Stimulated activated CD8-positive, alpha-beta memory T cell treated with anti-CD3 and anti-CD28 coated beads, Interleukin-4, amount 100 ng/mL, for 1 hour (primary cell): ENCODE measurements at places on chromosomes 5 and 9.

DNA sequence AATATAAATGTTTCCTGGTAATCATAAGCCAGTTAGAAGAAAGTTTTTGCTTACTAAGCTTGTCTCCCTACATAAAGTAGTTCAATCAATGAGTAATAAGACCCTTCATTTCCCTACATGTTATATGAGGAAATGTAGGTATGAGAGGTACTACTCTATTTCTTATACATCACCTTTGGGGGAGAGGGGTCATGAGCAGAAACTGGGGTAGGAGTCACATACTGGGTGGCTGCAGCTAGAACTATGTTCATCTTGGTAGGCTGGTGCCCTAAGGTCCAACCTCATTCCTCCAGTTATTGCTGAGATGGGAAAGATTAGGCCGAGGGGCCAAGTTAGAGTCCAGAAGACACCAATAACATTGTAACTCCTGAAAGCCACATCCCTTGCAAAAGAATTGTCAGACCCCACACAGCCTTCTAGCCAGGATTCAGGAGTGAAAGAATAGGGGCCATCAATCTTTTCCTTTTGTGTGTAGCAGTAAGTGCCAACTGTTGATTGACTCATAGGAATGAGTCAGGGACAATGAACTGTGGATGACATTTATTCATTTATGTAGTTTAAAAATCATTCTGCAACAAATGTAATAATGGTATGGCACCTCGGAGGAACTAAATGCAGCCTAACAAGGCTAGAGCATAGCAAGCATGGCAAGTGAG is 21.6 kb upstream of the SREK1 start:
- DNase-seq, result no peak

DNA sequence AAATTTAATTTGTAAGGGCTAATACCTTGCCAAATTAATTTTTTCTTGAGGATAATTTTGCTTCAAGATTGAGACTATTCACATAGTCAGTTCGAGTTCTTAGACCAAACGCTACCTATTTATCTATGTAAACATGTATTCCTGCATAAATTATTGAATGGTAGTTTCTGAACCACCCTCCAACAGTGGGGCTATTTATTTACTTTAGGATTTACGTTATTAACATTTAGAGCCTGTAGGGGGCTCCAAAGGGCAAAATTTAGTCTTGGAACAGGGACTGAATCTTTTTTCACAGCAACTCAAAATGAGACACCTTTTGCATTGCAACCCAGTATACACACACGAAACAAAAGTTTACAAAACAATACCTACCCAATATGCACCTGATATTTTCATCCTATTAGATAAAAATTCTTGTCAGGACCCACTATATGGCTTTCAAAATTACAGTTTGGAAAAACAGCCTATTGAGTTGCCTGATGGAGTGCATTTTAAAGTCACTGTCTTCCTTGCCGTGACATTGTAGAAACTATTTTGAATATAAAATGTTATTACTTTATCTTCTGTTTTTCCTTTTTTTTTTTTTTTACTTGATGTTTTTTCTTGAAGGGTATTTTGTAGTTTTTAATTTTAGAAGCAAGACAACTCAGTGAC is 47.1 kb upstream of the POU4F3 start:
- no peak for DNase-seq

DNA sequence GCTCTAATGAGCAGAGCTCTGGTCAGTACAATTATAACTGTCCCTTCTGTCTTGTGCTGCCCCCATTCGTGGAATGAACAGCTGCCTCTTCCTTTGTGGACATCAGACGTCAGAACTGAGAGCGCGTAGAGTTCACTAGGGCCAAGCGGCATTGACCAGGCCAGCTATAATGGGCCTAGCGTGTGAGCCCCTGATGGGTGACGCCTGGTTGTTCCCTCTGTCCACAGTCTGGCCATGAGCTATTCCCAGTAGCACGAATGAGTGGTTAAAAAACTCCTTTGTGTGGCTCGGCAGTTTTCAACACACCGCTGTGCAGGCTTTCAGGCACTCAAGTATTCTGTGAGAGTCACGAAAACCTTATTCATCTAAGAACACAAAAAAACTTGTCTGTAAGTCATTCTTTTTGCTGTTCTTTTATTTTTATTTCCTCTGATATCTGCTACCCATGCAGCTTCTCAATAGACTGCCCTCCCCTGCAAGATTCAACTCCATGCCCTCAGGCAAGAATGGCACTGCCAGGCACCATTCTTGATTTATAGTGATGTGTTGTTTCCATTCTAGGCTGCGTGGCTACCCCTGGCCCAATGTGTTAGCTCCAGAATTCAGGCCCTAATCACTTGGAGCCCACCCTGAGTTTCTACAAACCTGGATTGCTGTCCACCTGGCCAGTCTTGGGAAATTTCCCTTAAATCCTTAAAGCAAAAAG is 52.5 kb downstream of the ANKDD1B start:
- DNase-seq, result no peak

GRCh38 chr9:97938081-97938644 is at the start of gene HEMGN:
TSS of gene HEMGN (minus strand) at chr9:97938172. CDS start at chr9:97938136, 36 bp downstream.
- peak; percentile 10 for DNase-seq

DNA sequence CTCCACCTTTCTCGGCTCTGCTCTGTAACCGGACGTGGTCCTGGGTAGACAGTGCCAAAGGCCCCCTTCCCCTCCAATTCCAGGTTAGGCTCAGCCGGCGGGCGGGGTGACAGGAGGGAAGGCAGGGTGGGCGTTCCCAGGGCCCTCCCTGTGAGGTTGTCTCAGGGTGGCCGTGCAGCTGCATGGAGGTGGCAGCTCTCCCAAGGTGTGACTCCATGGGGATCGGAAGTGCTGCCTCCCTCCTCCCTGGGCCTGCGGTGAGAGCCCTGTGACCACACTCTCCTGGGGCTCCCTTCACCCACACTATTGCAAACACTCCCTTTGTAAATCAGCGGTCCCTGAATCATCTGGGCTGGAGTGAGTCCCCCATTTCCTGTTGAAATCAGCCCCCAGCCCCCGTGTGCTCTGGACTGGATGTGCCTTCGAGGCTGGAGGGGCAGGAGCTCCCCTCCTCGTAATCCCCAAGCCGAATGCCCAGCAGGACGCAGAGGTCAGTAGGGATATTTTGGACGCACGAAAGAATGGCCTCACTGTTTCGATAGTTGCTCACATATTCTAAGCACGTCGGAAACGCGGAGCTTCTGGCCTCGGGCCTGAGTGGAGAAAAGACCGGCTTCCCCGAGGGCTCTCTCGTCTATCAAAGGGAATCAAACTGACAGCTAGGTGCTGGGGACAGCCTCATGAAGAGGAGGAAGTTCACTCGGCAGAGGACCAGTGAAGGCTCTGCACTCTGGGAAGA is 107.6 kb upstream of the COL5A1 start:
- no peak for DNase-seq

DNA sequence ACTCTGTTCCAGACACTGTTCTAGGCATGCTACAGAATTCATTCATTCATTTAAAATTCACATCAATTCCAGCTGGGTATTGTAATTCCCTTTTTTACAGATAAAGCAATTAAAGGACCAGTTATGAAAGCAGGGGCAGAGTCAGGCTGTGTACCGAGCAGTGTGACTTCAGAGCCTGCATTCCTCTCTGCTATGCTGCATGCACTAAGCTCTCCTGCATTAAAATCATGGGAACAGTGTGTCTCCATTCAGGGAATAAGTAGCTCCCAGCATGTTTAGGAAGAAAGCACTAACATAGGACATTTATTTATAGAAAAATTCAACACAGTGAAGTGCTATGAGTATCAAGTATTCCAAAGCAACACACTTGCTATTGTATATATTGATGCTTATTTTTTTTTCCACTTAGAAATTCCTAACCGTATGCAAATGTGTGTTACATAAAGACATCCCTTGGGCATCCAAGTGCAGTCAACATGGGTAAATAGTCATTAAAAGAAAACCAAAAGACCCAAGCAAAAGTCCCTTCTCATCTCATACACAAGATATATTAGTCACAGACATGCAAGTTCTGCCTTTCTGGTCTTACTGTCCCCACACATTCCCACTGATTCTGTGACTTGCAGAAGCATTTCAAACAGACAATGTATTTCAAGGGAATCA is 173.7 kb downstream of the GABRB2 start:
- no peak for DNase-seq

- DNase-seq, result no peak
These were observed 17.4 kb upstream of the IL13 start for GRCh38 chr5:132640613-132641012.

GRCh38 chr5:151696470-151697061 is 9.9 kb upstream of the SPARC start:
- no peak for DNase-seq

DNA sequence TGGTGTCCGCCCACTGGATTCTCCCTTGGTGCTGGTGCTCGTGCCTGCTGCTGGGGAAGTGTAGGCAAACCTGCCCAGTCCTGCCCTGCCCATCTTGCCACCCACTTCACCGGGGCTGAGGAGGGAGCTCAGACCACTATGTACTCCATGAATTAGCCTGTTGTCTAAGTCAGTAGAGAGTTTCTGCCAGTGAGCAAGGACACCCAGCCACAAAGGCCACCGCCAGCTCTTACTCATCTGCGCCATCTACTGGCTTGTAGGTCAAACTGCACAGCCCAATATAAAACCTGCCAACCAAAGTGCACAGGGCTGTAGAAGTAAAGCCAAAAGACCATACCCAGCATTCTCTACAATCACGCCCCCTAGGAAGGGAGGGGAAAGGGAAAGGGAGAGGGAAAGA is 102.3 kb downstream of the GLIS3 start:
- DNase-seq, result no peak

GRCh38 chr5:14081791-14082190 is 61.4 kb upstream of the TRIO start:
- no peak for DNase-seq

GRCh38 chr9:107228496-107229039 is 54.5 kb upstream of the RAD23B start:
- no peak for DNase-seq

GRCh38 chr9:129402371-129402739 is 218.5 kb downstream of the C9orf50 start:
- DNase-seq, result no peak

DNA sequence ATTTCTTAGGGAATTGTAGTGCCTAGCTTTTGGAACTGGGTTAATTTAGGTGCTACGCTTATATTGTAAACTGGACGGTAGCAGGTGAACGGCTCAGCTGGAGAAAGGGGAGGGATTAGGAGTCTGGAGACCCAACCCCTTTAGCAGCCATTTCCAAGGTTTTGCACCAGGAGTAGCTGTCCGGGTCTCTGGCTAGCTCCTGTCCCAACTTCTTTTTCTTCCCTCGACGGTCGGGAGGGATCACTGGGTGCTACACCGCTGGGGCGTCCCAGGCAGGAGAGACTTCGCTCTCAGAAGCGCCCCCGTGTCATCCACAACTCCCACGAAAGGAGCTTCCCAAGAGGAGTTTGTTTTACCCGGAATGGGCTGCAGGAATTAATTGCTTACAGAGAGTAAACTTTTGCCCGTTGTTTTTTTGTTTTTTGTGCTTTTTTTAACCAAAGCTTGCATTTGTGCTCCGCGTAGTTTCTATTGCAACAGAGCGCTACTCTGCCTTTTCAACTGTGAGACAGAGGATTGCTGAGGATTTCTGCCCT is 1640.9 kb upstream of the C9orf72 start:
- no peak for DNase-seq

DNA sequence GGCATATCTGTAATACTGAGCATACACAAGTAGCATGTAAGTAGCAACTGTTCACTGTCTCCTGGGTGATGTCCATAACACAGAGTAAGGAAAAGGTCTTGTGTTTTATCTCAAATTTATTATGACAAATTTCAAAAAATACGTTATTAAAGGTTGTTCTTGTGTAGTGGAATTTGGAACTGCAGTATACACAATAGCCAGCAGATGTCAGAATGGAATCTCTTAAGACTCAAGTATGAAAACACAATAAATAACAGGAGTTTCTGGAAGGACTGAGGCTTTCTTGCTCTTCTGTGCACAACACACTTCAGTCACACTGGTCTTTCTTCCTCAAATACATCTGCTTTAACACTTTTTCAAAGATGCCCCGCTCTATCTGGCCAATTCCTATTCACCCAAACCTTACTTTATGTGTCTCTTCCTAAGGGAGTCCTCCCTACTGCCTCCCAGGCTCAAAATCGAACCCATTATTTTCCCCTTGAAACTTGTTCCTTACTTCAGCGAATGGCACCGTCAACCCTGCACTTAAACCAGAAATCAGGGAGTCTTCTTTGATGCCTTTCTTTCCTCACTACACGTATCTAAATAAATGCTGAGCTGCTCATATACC is 6.5 kb upstream of the FBXO10 start:
- no peak for DNase-seq

- DNase-seq, result no peak
These were observed 16.8 kb upstream of the COL27A1 start for GRCh38 chr9:114138552-114138971.

DNA sequence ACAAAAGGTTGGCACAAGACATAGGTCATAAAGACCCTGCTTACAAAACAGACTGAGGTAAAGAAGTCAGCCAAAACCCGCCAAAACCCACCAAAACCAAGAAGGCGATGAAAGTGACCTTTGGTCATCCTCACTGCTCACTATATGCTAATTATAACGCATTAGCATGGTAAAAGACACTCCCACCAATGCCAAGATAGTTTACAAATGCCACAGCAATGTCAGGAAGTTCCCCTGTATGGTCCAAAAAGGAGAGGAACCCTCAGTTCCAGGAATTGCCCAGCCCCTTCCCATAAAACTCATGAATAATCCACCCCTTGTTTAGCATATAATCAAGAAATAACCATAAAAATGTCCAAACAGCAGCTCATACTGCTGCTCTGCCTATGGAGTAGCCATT is 27.7 kb downstream of the MLLT3 start:
- DNase-seq, result no peak

DNA sequence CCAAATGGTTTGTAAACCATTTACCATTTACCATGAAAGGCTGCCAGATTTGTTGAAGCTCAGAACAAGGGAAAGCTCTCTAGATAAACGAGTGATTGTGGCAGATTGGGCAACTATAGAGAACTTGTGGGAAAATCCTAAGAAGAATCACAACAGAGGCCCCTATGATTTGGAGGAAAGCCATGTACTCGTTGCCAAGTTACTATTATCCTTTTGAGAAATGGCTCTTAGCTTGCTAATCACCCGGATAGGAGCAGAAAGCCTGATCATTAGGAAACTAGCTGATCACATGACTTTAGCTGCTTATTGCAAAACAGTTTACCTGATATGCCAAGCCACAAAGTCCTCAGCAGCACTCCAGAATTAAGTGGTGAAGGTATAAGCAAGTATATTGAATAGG is 23.5 kb upstream of the ATG10 start:
- no peak for DNase-seq

DNA sequence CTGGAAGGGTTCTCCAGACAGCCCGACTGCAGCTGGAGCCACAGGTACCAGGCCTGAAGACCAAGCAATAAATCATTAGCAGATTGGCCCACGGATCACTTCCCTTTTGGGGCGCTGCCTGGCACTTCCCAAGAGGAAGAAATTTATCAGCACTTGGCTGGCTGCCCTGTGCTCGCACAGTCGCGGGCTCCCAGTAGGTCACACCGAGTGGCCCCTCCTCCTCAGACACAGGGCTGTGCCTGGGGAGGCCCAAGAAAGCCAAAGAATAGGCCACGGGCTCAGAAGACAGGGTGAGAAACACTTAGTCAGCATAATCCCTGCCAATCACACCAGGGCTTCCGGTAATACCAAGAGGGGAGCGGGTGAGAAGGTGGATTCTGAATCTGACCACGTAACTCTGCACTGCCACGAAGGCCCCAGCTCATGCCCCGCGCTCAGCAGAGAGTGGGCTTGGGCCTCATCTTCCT is 115.7 kb upstream of the MSX2 start:
- no peak for DNase-seq

- no peak for DNase-seq
These were observed 80.6 kb upstream of the IL6ST start for GRCh38 chr5:56075361-56075760.

- peak; percentile 58 for DNase-seq
These were observed at the start of gene JAKMIP2 for GRCh38 chr5:147782110-147783028. TSS of gene JAKMIP2 (minus strand) at chr5:147782728. CDS start at chr5:147671806, 110,922 bp downstream.

GRCh38 chr5:83433891-83434290 is 37.7 kb upstream of the VCAN start:
- no peak for DNase-seq
